Left cardiac atrium (tissue), 4 donors: ENCODE measurements at places on chromosomes 5 and 9.

GRCh38 chr9:2261421-2262103 is 246.4 kb downstream of the SMARCA2 start:
- no peak for DNase-seq

- DNase-seq = no peak
Observed at GRCh38 chr9:113678859-113679256, 197.3 kb upstream of the ZNF618 start.

DNA sequence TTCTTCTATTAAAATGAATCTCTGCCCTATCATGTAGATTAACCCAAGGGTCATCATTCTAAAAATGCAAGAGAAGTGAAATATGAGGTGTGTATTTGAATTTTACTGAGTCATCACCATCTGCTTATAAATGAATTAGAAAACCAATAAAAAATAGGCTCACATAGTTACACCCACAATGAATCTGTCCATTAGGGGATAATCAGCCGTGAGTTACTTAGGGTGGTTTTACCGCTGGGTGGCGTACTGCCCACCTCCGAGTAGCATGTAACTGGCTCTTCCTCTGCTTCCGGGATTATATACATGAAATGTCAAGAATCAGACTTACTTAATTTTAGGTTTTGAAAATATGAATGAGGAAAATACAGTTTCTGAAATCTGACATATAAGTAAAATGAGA is 332.9 kb upstream of the CCNG1 start:
- DNase-seq = no peak

DNA sequence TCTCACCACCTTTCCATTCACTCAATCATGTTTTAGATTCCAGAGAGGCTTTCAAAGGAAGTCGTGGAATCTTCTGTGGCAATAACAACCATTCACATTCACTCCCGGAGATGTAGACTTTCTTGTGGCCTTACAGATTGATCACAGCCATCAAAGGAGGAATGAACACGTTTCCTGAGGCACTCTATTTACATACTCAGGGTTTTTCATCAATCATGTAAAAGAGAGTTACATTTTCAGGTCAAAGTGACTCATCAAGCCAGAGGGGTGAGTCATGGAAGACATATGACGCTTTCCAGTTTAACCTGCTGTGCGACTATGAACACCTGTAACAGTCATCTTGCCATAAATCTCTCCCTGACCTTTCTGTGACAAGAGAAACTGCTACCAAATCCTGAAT is 39.3 kb upstream of the RAD23B start:
- no peak for DNase-seq

- DNase-seq = no peak
Observed at GRCh38 chr9:89352451-89352850, 34.2 kb downstream of the SECISBP2 start.

- DNase-seq = no peak
Observed at GRCh38 chr5:151072630-151073025, 8.2 kb downstream of the TNIP1 start.

GRCh38 chr9:104494808-104495207 is 9.3 kb upstream of the OR13F1 start:
- no peak for DNase-seq

GRCh38 chr9:133353548-133353947 is 2.7 kb downstream of the SURF1 start:
- no peak for DNase-seq

GRCh38 chr5:173645890-173646574 is 29.6 kb upstream of the BOD1 start:
- no peak for DNase-seq

- DNase-seq = no peak
Observed at GRCh38 chr9:73237140-73237539, 85.5 kb downstream of the ANXA1 start.

DNA sequence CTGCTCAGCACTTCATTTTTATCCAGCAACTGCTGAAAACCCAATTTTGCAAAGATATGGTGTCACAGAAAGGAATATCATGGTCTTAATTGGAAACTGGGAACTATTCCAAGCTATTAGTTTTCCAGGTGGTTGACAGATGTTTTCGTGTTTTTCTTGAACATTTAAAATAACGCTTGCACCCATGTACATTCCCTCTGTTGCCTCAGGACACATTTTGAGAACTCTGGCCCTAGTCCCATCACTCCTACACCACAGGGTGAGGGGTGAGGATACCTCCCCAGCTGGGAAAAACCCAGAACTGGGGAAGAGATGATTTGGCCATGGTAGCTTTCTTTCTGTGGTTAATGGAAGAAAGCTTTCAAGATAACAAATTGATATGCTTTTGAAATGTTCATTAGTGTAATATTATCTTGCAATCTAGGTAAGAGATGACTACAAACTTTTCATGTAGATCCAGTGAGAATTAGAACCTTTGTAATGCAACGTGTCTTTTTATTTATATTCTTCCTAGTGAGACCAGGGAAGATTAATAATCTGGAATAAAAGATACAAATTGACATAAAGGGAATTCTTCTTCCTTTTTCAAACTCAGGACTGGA is 627.0 kb downstream of the RAB3C start:
- DNase-seq = no peak

DNA sequence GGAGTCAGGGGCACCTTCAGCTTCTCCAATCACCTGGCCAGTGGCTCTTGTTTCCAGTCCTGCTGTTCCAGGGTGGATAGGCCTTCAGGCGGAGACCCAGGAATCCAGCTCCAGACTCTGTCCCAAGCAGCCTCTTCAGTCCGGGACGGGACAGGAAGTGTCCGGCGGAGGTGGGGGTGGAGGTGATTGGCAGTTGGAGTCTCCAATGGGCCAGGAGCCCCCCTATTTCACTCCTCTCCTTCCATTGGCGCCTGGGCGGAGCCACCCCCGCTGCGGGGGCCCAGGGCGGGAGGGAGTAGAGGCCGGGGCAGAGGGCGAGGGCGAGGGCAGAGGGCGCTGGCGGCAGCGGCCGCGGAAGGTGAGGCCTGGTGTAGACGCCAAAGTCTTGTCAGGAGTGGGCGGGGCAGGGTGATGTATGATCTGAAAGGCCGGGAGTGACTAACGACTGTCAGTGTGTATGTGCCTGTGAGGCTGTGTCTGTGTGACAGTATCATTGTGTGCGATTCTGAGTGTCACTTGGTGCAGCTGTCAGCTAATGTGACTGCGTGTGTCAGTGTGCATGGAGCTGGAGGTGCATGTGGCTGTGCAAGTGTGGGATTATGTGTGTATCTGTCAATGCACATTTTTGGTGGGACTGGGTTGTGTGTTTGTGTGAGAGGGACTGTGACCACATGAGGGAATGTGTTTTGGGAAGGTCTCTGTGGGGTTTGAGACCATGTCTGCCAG is at the start of gene IL11RA:
TSS of gene IL11RA (plus strand) at position 310 of the 726 bp plus-strand sequence. CDS start 3,033 bp downstream, outside the sequence.
- DNase-seq = peak; percentile 90

DNA sequence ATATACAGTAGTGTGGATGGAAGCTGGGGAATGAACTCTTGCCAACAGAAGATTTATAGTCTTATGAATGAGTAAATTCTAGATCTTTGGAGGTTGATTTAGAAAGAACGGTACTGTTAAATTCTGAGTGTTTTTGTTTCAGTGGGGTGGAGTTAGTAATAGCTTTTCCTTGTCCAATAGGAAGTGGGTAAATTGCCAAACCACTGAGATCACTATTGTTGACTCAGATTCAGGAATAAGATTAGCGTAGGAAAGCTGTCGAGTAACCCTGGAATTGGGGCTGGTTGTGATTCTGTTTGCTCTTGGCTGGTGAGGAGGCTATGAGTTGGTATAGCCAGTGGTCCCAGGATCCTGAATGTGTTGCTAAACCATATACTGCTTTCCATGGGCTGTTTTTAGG is 155.6 kb downstream of the ARHGAP26 start:
- peak; percentile 31 for DNase-seq

DNA sequence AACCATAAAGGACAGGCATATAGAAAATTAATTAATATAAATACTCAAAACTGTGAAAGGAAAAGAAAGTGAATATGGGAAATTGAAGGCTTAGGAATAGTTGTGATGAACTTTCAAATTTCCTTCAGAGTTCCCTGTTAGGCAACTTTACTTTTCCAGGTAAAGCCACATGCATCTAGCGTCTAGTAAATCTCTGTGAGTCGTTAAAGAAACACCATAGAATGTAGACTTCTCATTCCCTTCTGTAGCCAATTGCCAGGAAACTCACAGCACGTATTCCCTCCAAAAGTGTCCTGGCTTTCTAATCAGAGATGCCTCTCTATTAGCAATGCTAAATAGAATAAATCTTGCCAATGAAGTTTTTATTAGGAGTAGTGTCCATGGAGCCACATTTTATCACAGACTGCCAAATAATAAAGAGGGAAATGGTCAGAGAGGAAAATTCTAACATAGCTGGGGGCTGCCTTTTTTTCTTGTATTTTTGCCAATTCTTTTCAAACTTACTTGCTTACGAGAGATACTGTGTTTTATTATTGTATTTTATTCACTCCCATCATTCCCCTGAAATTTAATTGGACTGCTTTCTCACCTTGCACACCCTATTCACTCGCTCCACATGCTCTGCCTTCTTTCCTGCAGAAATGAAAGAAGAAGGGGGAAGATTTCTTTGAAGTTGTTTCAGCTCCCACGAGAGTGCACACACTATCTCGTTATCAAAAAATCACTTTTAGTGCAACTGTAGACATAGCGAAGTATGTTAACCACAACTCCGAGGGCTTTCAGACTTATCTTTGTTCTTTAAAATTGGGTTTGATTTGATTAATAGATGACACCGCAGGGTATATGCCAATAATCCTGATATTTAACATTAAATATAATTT is 439.0 kb downstream of the CSNK1G3 start:
- DNase-seq = no peak

DNA sequence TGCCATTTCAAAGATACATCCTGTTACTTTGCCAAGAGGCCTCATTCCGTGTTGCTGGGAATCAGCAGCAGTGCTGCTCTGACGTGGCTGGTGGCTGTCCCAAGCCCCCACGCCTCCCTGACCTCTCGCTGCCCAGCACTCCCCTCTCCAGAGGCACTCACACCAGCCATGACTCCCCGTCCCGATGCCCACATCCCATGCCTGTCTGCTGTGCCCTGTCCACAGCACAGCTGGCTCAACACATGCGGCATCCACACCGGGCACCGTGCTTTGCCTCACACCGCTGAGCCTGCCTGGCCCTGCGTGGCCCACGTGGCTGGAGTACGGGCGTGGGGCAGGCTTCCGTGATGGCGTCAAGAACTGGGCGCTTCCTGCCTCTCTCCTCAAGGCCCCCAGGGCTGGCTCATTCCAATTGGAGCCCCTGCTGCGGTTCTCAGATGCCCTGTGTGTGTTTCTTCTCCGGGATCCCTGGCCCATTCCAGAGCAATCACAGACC is 7.8 kb upstream of the LCN1 start:
- DNase-seq = no peak

GRCh38 chr9:24881361-24881760 is 335.7 kb upstream of the IZUMO3 start:
- no peak for DNase-seq

DNA sequence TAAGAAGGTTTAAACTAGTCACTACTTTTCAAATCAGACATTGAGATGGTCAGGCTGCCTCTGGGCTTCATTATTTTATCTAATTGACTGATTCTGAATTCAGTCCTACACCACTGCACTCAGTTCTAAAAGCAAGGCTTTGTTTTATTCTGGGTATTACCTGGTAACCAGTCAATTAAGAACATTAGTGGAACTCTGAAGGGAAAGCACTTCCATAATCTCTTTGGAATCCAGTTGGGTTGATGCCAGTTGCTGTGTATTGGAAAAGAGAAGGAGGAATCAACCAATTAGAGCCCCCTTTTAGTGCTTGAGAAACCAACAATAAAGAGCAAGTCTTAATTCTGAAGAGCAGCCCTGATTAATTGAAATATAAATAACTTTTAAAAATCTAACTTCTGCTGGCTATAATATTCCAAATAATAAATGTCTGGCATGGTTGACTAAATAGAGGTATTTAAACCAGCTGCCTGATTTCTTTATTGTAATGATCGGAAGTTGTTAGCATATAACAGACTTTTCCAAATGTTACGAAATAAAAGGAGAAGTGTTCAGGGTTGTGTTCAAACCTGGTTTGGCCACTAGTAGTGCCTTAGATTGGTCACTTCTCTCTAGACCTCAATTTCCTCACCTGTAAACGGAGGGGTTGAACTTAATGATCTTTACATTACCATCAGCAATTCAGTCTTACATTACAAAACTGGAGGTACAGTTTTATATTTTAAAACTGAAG is 32.0 kb downstream of the CPEB4 start:
- no peak for DNase-seq

- no peak for DNase-seq
Observed at GRCh38 chr9:6538666-6539071, 106.9 kb downstream of the GLDC start.

DNA sequence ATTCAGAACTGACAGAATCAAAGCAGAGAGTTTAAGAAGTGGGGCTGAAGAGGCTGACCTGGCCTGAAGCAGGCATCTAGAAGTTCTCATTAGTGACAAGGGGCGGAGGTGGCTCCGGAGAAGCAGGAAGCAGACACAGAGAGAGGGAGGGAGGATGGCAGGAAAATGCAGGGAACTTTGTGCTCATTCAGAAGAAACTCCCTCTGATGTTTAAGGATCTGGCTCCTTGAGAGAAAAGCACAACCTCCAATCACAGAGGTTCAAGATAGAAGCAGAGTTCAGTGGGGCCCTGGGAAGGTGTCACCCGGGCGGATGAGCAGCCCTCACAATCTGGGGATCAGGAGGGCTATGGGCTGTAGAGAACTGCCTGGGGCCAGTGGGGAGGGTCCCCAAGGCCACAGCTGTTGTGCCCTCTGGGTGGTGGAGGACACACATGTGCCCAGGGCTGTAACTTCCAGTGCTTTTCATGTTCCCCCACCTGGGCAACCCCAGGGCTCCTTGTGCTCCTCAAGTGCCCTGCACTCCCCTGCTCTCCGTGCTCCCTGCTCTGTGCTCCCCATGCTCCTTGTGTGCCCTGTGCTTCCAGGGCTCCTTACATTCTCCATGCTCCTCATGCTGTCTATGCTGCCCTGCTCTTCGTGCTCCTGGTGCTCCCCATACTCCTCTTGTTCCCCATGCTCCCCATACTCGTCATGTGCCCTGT is 51.4 kb downstream of the TRIP13 start:
- DNase-seq = no peak

DNA sequence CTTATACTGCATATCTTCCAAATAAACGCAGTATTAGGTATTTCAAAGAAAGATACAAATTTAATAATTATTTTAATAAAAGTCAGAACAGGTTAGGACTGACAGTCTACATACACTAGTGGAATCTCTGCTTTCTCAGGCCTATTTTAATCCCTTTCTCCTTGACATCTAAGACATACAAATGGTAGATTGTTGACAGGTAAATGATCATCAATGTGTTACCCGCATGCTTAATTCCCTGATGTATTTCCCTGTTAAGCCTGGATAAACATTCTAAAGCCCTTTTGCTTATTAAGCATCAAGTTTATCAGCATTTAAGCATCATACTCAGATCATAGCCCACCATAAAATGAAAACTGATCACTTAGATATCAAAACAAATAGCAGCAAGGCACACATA is 576.7 kb downstream of the PTPRD start:
- no peak for DNase-seq
